RPMI8226 (cell line): ENCODE measurements at places on chromosomes 5 and 9.

- peak; percentile 59 for DNase-seq
Observed at GRCh38 chr5:157484768-157485167, 24.8 kb downstream of the NIPAL4 start.

DNA sequence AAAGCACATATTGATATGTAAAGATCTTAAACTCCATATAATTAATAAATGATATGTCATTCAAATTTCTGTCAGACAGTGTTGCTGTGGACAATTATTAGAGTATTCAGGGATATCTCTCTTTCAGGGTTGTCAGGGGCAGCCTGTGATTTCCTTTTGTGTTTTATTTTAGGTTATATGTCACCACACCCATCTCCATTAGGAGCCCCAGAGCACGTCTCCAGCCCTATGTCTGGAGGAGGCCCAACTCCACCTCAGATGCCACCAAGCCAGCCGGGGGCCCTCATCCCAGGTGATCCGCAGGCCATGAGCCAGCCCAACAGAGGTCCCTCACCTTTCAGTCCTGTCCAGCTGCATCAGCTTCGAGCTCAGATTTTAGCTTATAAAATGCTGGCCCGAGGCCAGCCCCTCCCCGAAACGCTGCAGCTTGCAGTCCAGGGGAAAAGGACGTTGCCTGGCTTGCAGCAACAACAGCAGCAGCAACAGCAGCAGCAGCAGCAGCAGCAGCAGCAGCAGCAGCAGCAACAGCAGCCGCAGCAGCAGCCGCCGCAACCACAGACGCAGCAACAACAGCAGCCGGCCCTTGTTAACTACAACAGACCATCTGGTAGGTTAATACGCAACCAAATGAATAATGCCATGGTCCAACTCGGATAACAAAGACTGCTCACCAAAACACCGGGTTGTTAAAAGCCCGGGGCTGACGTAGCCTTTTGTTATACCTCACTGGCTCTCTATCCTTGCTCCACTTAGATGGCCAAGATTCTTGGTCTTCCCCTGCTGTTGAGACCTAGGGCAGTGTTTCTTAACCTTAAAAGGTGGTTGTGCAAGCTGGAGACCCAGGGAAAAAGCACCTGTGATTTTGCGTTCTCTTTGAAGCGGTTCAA lies 24.4 kb downstream of the SMARCA2 start:
- DNase-seq = no peak

GRCh38 chr5:6158974-6159831 lies 219.1 kb downstream of the MED10 start:
- no peak for DNase-seq

DNA sequence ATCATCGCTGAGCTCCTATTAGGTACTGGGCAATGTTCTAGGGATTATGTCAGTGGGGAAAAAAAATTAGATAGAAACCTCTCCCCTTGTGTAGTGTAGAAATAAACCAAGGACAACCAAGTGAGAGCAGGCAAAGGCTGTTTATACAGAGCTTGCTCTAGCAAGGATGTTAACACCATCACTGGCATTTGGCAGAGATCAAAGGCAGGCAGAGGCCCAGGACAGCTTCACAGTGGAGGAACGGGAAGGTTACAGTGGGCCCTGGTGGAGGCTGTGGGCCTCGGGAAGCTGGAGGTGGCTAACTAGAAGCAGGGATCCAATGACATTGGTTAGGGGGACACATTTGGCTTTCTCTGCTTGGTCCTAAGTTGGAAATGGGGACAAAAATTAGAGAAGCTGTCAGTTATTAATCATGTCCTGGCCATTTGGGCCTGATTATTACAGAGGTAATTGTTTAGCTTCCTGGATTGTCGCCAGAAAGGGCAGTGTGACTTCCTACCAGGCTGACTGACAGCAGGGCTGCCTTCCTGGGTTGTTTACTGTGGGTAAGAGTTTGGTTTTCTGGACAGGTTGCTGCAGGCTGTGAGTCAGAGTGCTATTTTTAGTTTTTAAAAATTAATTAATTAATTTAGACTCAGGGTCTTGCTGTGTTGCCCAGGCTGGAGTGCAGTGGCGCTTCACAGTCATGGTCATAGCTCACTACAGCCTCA lies 259.3 kb downstream of the ROR2 start:
- DNase-seq = peak; percentile 11

DNA sequence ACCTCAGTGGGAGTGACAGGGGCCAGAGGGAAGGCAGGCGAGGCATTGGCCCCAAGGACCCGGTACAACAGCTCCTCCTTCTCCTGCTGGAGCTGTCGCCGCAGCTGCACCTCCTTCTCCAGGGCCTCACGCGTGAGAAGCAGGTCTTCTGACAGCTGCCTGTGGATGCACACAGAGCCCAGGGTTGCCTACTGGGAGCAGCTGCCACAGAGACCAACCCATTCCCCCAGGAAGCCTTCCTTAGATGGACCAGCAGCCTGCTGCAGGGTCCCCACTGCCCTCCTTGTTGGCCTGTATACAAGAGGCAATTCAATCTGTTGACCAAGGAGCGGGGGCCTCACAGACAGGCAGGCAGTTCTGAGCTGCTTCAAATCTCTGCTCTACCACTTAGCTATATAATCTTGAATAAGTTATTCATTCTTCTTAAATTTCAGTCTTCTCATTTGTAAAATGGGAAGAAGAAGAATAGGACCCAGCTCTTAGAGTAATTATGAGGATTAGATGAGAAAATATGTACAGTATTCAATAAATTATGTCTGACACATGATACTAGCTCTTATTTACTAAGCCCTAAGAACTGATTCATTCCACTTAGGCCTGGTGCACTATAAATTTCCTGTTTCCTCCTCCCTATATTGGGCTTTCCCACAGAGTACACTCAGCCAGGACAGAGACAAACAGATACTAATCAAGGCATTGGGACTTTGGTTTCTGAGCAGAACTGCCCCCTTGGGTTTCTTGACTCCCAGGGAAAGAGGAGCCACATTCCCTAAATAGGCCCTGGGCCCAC lies 26.1 kb upstream of the ANXA6 start:
- DNase-seq = no peak
